ENCODE measurements at places on chromosomes 7 and 10.

GRCh38 chr7:20236043-20236442, 18.9 kb upstream of the MACC1 start:
- no peak for DNase-seq

DNA sequence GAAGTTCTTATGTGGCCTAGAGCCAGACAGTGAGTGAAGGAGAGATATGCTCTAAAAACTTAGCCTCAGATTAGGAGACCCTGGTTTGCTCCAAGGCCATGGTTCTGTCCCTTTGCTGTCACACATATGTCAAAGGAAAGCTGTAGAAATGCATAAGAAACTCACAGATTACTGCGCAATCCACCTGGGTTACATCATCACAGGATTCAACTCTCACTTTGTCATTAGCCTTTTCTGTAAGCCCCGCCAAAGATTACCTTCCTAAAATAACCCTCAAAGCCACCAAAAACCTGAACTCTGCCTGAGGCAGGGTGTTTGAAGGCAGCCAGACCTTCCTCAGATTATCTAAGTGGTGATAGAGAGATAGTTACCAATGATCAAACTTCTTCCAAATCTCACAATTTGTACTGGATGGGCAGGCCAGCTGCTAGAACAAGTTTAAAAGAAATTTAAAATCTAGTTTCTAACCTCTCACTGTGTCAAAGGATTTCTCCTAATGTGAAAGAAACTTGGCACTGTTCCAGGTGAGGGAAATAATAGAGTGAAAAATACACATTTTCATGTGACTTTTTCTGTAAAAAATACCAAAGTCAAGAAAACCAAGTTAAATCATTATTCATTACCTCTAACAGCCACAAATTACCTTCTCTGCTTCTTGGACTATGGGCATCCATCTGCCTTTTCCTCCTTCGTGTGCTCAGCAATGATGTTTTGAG, 567.2 kb downstream of the SUGCT start:
- no peak for DNase-seq

- no peak for DNase-seq
These were observed 35.1 kb upstream of the PCGF5 start for GRCh38 chr10:91185239-91185875.

DNA sequence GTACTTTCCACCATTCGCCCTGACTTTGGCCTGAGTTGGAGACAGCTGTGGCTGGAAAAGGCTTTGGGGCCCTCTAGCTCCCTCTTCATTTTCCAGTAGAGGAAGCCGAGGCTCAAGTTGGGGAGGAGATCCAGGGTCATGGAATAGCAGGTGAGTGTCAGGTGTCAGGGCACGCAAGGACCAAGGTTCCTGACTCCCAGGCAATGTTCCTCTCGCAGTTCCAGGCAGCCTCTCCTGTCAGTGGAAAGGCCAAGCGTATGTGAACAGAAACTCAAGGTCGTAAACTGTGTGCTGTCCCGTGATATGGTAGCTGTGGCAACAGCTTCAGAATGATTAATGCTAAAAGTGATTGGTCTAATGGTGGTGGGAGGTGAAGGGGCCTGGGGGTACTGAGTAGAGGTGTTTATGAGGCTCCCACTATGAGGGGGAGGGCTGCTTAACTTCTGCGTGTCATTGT, 13.2 kb downstream of the ADAMTS14 start:
- DNase-seq = no peak

GRCh38 chr10:21724020-21724589, 190.1 kb downstream of the MLLT10 start:
- DNase-seq = no peak

- DNase-seq = peak; percentile 4
These were observed 14.6 kb downstream of the GBX1 start for GRCh38 chr7:151152643-151153513.

- DNase-seq = no peak
These were observed 190.0 kb upstream of the LYZL2 start for GRCh38 chr10:30819341-30820181.

- DNase-seq = peak; percentile 47
These were observed 19.7 kb upstream of the VPS37D start for GRCh38 chr7:73647725-73648592.

DNA sequence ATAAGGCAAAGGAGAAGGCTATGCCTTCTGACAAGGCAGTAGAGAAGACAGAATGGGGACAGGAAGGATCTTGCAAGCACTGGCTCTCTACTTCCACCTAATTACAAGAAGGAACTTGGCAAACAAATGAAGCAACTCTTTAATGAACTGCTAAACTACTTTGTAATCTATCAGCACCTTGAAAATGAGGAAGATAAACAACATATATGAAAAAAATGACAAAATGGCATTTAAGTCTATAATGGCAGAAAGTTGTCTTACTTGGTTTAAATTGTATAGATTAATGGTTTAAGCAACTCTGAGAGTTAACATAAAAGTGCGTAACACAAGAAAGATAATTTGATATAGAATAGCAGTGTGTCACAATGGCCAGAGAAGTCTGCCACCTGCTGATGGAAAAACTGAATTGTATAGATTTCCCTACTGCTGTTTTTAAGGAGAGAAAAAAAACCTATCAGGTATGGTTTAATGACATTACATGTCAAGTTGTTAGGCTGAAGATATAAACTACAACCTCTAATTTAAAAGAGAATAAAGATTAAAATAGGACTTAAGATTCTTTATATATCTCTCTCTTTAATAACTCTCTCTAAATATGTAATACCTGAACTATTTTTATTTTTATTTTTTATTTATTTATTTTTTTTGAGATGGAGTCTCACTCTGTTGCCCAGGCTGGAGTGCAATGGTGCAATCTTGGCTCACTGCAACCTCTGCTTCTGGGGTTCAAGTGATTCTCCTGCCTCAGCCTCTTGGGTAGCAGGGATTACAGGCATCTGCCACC, 11.8 kb downstream of the NT5C3A start:
- no peak for DNase-seq

GRCh38 chr7:2203766-2204300, 28.9 kb downstream of the MAD1L1 start:
- DNase-seq = no peak

Measured in activated T-cell treated with anti-CD3 and anti-CD28 coated beads, Interleukin-2, amount 50 U/mL, for 1 hour (primary cell).